Stimulated activated CD4-positive, alpha-beta T cell treated with anti-CD3 and anti-CD28 coated beads, Interleukin-1b, Interleukin-23, amount 100 ng/mL, for 24 hours (primary cell): ENCODE measurements at places on chromosomes 6 and 20.

GRCh38 chr20:33566781-33567603 is 77.1 kb downstream of the CBFA2T2 start:
- DNase-seq, result no peak

DNA sequence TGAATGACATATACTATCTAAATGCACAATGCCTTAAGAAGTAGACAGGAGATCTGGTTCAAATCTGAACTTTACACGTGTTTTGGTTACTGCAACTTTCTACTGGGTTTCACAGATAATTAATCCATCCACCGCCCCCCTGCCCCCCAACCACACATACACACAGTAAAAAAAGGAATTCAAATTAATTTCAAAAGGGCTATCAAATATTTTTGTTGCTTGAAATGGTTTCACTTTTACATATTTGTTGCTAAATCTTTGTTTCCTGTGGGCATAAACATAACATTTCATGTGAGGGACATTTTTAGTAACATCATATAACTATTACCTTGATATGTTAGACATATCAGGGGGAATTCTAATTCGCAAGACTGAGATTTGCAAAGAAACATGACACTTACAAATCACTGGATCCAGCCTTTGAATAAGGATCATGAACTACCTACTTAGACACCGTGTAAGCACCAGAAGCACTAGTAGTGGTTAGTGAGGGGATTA is 7.5 kb downstream of the NEDD9 start:
- DNase-seq, result no peak

DNA sequence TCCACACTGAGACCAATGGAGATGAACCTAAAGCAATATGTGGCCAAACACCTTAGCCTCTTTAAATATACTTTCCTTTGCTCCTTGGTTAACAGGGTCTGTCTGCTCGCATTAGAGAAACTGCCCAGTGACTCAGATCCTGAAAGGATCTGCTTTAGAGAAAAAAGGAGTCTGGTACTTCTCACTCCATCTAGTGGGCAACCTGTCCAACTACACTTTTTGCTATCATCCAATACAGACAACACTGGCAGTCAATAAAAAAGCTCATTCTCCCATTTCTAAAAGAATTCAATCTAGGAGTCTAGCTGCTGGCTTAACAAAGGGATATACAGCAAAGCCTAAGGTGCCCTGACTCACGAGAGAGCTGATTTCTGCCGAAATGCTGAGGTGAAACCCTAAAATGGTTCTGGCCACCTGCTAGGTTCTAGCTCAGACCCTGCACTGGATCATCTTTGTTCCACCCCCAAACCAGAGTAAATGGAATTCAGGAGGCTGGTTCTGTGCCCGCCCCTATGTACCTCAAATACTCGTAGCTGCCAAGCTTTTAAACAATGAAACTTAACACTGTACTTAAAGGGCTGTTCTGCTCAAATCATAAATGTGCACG is 11.5 kb downstream of the GNL1 start:
- DNase-seq, result no peak

- DNase-seq, result no peak
These were observed 72.3 kb downstream of the JARID2 start for GRCh38 chr6:15317934-15318902.

DNA sequence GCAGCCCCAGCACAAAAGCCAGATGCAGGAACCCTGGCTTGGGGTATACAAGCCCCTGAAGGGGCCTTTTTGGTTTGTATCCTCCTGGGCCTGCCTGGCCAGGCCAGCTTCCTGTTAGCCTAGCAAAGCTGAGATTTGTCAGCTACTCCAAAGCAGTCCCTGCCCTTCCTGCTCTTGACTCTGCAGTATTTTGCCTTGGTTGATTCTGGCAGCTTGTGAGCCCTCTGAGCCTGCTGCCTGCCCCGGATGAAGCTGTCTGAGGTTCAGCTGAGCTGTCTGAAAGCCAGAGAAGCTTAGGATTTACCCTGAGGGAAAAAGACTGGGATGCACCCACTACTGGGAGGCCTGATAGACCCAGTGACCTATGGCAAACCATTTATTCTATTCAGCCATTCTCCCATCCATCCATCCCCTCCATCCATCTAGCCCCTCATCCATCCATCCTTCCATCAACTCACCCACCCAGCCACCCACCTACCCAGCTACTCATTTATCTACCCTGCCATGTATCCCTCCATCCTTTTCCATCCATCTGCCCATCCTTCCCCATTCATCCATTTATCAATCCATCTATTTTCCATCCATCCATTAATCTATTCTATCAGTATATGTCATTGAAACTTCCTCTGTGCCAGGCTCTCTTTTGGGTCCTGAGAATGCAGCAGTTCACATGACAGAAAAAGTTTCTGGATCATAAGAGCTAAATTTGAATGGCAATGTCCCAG is 307.5 kb downstream of the DHX35 start:
- no peak for DNase-seq

DNA sequence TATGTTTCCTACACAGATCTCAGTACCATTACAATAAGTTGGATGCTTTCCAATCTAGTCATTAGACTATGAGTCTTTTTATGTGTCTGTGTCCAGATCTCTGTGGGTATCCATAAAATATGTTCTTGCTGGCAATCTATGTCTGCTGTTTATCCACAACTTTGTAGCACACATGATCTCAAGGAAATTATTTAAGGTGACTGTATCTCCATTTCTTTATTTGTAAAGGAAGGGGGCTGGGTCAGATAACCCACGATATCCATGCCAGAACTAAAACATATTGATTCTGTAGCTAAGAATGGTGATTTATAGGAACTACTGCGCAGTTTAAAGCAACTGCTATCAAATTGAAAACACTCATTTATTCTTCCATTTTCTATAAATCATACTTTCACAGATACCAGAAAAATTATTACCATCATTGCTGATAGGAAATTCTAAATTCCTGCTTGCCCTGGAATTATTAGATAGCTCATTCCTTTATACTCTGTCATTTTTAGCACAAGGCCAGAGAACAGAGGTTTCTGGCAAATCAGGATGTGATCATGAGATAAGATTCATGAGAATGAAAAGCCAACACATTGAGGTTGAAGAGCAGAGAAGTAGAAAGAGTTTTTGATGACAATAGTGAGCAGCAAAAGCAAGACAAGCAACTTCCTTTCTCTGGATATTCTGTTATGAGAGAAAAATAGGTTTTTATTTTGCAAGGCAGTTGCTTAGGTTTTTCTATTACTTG is 851.4 kb upstream of the CITED2 start:
- no peak for DNase-seq

DNA sequence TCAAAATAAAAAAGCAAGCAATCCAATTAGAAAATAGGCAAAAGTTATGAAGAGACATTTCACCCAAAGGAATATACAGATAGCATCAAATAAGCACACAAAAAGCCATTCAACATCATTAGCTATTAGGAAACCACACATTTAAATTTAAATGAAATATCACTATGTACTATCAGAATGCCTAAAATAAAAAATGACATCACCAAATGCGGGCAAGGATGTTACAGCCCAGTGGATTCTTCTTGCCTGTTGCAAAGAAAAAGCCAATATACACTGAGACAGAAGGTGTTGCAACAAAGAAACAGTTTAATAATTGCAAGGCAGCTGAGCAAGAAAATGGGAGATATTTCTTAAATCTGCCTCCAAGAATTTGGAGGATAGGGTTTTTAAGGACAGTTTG is 31.0 kb upstream of the MBOAT1 start:
- no peak for DNase-seq

GRCh38 chr6:72890671-72891070 is 268.8 kb downstream of the KCNQ5 start:
- DNase-seq, result no peak

DNA sequence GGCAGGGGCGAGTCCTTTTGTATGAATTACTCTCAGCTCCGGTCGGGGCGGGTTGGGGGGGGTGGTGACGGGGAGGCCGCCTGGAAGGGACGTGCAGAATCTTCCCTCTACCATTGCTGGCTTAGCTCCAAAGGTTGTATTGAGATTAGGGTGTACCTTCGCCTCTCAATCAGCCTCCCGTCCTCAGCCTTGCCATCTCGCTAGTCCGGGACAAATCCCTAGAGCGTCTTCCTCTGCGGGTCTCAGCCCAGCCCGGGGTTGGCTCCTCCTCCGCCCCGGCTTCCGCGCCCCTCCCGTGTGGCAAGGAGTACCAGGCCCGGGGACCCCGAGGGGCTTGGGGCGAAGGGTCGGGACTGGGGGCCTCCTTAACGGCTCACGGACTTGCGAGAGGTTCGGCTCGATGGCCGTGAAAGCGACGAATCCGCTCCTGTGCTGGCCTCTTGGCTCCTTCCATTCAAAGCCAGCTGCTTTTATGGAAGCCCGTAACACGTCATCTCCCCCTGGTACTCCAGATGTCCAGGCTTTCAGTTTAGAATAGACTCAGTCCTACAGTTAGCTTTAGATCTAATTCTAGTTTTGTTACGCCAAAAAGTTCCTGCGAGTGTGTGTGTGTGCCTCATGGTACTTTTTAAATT is 636 bp upstream of the EEF1A1 start:
- DNase-seq, result no peak

DNA sequence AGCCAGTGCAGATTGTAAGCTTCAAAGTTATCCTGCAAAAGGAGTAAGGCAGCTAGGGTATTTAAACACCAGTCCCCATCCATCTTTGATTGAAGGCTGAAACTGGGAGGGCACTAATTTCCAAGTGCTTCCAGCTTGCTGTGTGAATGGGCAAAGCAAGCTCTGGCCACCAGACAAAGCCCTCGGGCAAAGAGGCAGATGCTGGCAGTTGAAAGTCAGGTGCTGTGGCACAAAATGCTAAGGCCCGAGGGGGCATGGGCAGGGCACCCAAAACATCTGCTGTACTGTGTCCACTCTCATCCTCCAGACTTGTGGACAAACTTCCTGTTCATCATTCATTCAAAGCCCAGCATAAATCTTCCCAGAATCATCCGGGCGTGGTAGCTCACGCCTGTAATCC is 62.9 kb downstream of the TRMT6 start:
- DNase-seq, result no peak

DNA sequence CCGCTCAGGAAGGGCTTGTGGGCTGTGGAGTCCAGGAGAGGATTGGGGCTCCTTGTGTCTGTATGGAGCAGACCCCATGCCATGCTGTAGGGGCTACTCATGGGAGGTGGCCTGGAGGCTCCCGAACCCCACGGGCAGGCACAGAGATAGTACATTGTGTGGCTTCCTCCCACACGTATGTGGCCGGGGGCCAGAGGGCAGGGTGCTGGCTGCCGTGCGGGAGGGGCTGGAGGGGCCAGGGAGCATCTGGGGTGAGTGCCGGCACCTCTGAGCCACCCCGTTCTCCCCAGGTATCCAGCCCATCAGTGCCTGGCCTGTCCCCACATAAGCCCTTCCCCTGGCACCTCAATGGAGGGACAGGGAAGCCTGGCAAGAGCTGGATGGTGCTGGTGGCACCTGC is 7.6 kb downstream of the RBBP8NL start:
- no peak for DNase-seq

DNA sequence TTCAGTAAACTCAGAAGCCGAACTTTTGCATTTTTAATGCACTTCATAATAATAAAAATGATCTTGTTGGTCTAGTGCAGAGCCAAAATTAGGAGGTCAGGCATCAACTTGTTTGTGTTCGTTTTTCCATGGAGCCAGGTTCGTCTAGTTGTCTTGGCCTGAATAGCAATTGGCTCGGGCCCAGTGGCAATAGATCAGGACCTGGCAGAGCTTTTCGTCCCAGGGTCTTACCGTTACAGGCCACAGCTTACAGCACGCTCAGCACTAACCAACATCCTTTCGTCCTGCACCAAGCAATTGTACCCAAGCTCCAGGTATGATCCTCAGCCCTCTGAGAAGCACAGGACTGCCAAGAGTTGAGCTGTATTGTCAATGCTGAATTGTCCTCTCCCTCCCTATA is 240.5 kb upstream of the PLN start:
- DNase-seq, result no peak

DNA sequence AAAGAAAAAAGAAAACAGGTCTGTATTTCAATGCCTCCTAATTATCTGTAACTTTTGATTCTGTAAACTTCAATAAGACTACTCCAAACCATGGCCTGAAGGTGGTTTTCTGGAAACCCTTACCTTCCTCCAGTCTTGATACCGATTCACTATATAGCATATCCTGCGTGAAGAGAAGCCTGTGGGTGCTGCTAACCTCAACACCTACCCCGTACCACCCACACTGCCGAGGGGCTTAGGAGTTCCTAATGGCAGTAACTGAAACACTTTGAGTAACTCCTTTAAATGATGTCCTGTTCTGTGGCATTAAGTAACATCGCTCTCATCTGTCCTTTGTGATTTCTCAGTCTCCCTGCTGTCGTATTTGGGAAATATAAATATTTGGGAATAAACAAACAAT is 104.5 kb upstream of the CARMIL1 start:
- DNase-seq, result no peak

DNA sequence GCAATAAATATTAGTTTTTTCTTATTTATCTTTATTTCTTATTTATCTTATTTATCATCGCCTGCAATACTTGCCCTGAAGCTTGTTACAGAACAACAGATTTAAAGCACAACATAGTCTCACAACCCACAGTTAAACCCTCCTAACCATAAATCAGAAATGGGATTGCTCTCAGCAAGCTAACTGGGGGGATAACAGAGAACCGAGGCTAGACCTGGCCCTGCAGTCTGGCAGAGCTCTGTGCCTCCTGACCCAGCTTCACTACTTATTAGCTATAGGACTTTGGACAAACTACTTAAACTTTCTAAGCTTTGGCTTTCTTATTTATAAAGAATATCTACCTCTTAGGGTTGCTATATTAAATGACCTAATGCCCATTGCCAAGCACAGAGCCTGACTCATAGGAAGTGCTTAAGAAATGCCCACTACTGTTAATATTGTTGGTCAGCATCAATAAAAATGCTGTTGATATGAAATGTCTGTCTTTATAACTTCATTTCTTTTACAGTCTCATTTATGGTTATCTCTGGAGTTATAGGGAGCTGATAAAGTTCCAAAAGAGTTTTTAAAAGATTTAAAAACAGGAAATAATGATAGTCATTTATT is 87.9 kb upstream of the BEND6 start:
- no peak for DNase-seq

- no peak for DNase-seq
These were observed 116.6 kb downstream of the TSHZ2 start for GRCh38 chr20:53088786-53089185.

DNA sequence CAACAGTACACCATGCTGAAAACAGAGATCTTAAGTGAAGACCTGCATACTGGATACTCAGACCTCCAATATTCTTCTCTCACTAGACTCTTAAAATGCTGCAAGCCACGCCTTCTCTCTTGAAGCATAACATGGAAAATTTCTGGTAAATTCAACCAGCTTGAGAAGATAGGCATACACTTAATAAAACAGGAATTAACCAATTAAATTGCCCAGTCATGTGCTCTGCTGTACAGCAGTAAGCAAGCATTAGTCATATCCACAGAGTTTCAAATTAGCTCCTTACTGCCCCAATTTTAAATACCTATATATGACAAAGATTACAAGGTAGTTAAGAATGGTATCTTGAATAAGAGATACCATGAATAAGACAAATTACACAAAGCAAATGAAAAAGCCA is 53.8 kb downstream of the C6orf58 start:
- DNase-seq, result no peak

GRCh38 chr20:7775072-7775471 is 165.2 kb downstream of the HAO1 start:
- DNase-seq, result no peak

- no peak for DNase-seq
These were observed 230.1 kb upstream of the SUPT3H start for GRCh38 chr6:45607798-45608197.
